ENCODE measurements at places on chromosomes 3 and 15. TPM values are rescaled to one million over a fixed set of nuclear protein-coding genes. Genes with fewer than 3 reads are reported as not detected.

HDC gene
- polyA plus RNA-seq = 3.8 TPM

GPX1 gene
- polyA plus RNA-seq = 452 TPM

SCN5A gene
- 0.05 TPM for polyA plus RNA-seq

B3GNT5 gene
- polyA plus RNA-seq = 6.1 TPM

CCDC54 gene
- polyA plus RNA-seq = not detected

MYL3 gene
- 11.5 TPM for polyA plus RNA-seq

STARD9 gene
- 1.4 TPM for polyA plus RNA-seq

- no peaks in the 10 kb centered on the region for H3K36me3 ChIP-seq
- H3K27me3 ChIP-seq = no peaks in the 10 kb centered on the region
- DNase-seq = no peak
- H3K27ac ChIP-seq = no peak overlapping the region
Measured at GRCh38 chr3:6523043-6523442, 337.9 kb upstream of the GRM7 start.

DNA sequence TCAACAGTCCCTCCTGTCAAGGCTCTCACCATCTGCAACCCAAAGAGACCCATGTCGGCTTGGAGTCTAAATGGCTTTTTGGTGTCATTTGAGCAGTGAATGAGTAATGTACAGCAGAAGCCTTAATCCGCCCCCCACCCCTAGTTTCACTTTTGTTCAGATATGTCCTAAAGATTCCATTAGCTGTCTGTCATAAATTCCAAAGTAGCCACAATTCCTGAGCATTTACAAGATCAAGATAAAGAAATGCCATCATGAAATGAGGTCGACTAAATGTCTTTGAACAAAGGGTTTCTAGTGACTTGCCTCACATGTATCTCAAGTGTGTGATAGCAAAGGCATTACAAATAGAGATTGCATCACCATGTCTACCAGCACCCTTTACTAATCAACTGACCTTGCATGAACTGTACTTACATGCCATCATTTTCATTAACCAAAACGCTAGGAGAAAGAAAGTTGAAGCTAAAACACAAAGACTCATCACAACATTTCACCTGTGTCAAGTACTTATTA, 123.8 kb upstream of the PHLDB2 start:
- H3K27me3 ChIP-seq = no peaks in the 10 kb centered on the region
- peaks cover 34% of the 10 kb centered on the region for H3K4me1 ChIP-seq
- no peak overlapping the region for H3K4me3 ChIP-seq
- no peak for DNase-seq

DNA sequence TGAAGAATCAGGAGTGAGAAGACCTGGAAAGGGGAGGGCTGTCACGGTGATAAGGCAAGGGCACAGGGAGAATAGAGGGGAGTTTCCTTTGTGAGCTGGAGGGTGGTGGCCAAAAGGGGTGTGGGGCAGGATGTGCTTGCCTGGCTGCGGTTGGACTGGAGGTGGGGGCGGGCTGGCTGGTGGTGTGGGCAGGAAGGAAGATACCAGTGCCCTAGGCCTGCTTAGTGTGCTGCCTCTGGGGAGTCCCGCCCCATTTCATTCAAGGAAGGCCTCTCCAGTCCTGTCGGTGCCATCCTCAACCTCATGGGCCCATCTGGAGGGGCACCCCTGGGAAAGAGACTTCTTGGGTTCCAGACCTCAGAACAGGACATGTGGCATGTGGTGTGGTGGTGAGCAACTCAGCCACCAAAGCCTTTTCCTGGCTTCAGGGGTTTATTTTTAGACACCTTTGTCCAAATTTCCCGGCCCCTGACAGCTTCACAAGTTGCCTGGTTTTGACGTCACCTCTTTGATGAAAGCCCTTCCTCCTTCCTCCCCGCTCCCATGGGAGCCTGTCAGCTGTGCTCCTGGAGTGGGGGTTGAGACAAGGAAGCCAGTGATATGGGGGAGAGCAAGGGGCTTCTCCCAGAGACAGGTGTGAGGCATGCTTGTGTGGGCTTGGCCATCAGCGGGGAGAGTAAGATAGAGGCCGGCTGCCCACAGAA, 15.6 kb downstream of the TEX264 start:
- H3K4me3 ChIP-seq = no peak overlapping the region
- peaks cover 86% of the 10 kb centered on the region for H3K36me3 ChIP-seq
- no peaks in the 10 kb centered on the region for H3K27me3 ChIP-seq
- H3K27ac ChIP-seq = peak overlapping the region; percentile 75

- no peak overlapping the region for H3K27ac ChIP-seq
- no peaks in the 10 kb centered on the region for H3K36me3 ChIP-seq
- H3K4me3 ChIP-seq = no peak overlapping the region
Measured at GRCh38 chr15:73345658-73346057, 23.1 kb downstream of the HCN4 start.

- H3K27ac ChIP-seq = no peak overlapping the region
- no peaks in the 10 kb centered on the region for H3K36me3 ChIP-seq
- H3K4me1 ChIP-seq = no peaks in the 10 kb centered on the region
- H3K27me3 ChIP-seq = no peaks in the 10 kb centered on the region
Measured at GRCh38 chr3:128701342-128702212, 24.4 kb upstream of the RAB7A start.

- DNase-seq = no peak
- H3K4me1 ChIP-seq = no peaks in the 10 kb centered on the region
- no peaks in the 10 kb centered on the region for H3K36me3 ChIP-seq
- H3K27ac ChIP-seq = no peak overlapping the region
- no peaks in the 10 kb centered on the region for H3K27me3 ChIP-seq
Measured at GRCh38 chr3:38548154-38548931, 52.2 kb downstream of the EXOG start.

GRCh38 chr3:36319680-36320079, 60.6 kb upstream of the STAC start:
- H3K27ac ChIP-seq = no peak overlapping the region
- DNase-seq = no peak
- H3K36me3 ChIP-seq = no peaks in the 10 kb centered on the region
- no peaks in the 10 kb centered on the region for H3K4me1 ChIP-seq
- no peaks in the 10 kb centered on the region for H3K27me3 ChIP-seq

DNA sequence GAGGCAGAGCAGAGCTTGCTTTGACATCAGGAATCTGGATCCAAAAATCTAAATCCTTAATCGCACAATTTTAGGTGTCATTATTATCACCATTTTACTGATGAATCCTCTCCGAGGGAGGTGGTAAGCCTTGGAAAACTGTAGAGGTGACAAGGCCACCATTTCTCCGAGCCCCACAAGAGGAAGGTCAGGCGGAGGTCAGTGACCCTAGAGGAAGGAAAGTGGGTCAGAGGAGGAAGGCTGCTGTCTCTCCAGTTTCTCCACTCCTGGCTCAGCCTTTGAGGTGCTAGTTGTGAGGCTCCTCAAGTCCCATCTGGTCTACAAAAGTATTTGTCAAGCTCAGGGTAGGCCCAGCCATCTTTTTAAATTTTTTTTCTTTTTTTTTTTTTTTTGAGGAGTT, 3.2 kb downstream of the DVL3 start:
- H3K36me3 ChIP-seq = peaks cover 15% of the 10 kb centered on the region
- no peaks in the 10 kb centered on the region for H3K27me3 ChIP-seq
- peak overlapping the region; percentile 54 for H3K27ac ChIP-seq
- no peak for DNase-seq
- H3K4me1 ChIP-seq = peaks cover 80% of the 10 kb centered on the region

DNA sequence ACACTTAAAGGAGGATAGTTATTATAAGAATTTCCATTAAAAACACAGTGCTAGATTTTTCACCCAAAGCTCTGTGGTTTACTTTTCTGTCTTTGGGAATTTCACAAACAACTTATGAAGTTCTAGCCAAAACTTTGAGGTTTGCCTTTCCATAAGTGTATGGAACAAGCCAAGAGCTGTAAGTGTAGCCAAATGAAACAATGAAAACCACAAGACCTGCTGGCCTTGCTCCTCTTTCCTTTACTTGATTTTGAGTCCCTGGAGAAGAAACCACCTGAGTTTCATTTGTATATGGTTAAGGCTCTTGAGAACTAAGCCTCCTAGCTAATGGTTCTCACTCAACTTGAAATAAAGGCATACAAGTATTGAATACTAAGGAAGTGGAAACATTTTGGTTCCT, 365.3 kb upstream of the EPHA3 start:
- no peaks in the 10 kb centered on the region for H3K27me3 ChIP-seq
- H3K36me3 ChIP-seq = no peaks in the 10 kb centered on the region
- no peak for DNase-seq
- H3K4me3 ChIP-seq = no peak overlapping the region
- peaks cover 5% of the 10 kb centered on the region for H3K4me1 ChIP-seq

DNA sequence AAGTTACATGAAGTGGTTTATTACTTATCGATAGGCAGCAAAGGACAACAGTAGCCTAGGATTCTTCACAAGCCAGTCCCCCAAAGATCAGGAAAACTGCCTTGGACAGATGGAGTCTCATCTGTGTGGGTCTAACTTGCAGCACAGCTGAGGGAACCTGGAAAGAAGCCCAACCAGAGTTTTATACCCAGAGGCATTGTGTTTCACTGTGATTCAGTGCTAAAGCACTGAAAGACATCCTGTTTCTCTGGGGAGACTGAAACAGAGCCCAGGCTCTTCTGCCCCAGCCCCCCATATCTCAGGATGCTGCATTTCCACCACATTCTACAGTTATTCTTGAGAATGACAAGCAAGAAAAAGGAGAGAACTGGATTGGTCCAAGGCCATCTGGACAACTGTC, 48.2 kb upstream of the PYDC2 start:
- H3K4me1 ChIP-seq = no peaks in the 10 kb centered on the region
- H3K27ac ChIP-seq = no peak overlapping the region
- H3K4me3 ChIP-seq = no peak overlapping the region
- no peaks in the 10 kb centered on the region for H3K36me3 ChIP-seq
- DNase-seq = no peak

- H3K27me3 ChIP-seq = no peaks in the 10 kb centered on the region
- no peak for DNase-seq
- no peak overlapping the region for H3K4me3 ChIP-seq
- H3K36me3 ChIP-seq = no peaks in the 10 kb centered on the region
Measured at GRCh38 chr3:69568458-69568857, 170.8 kb upstream of the MITF start.

DNA sequence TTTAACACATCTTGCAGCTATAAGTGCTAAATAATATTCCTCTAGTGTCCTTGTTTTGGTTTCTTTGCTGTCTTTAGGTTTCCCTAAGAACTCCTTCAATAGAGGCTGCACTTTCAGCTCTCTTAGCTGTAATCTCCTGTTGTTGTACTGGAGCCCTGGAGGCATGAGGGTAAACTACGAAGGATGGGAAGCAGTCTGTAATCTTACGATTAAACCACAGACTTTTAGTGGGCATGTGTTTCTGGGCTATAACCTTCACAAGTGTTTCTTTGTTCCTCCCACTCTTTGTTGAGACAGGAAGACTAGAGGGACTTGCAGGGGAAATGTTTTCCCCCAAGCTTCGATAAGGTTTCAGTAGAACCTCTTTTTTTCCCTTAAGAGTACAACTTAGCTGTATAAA, 1058.1 kb downstream of the NSUN3 start:
- H3K36me3 ChIP-seq = no peaks in the 10 kb centered on the region
- no peak for DNase-seq
- no peaks in the 10 kb centered on the region for H3K4me1 ChIP-seq
- H3K27me3 ChIP-seq = no peaks in the 10 kb centered on the region

DNA sequence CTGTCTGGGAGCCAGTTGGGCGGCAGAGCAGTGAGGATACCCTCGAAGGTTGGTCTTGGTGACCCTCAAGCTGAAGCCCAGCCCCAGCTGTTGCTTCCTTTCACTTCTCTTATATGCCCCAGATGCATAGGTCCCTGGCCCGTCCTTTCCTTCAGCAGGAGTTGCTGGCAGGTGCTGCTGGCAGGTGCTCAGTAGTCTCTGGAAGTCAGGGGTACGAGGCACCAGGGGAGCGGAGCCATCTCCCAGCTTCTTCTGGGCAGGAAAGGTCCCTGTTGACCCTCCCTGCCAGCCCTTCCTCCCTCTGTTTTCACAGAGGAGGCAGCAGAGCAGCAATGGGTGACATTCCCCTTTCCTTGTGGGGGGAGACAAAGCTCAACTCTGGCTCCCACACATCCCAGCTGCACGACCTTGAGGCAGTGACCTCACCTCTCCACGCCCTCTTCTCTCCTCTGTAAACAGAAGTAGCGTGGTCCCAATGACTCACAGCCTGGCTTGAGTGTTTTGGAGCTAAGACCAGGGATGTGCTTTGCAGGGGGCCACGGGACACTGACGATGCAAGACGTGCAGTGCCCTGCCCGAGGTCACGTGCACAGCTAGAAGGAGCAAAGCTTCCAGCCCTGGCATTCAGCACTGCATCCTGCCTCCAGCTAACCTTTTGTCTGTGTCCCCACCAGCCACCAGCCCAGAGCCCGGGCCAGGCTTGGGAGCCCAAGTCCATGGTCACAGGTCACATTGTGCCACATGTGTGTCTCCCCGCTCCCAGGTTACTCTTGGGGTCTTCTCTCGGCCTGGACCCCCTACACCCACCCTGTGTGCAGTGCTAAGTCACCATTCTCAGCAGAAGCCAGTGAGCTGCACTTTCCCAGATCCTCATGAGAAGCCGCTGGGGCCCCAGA, 49.7 kb downstream of the SLC6A6 start:
- no peaks in the 10 kb centered on the region for H3K27me3 ChIP-seq
- no peak overlapping the region for H3K4me3 ChIP-seq
- DNase-seq = peak; percentile 41
- H3K4me1 ChIP-seq = peaks cover 47% of the 10 kb centered on the region
- peaks cover 64% of the 10 kb centered on the region for H3K36me3 ChIP-seq

Data from stomach (tissue), 19 donors.